ENCODE measurements at places on chromosomes 4 and X.

DNA sequence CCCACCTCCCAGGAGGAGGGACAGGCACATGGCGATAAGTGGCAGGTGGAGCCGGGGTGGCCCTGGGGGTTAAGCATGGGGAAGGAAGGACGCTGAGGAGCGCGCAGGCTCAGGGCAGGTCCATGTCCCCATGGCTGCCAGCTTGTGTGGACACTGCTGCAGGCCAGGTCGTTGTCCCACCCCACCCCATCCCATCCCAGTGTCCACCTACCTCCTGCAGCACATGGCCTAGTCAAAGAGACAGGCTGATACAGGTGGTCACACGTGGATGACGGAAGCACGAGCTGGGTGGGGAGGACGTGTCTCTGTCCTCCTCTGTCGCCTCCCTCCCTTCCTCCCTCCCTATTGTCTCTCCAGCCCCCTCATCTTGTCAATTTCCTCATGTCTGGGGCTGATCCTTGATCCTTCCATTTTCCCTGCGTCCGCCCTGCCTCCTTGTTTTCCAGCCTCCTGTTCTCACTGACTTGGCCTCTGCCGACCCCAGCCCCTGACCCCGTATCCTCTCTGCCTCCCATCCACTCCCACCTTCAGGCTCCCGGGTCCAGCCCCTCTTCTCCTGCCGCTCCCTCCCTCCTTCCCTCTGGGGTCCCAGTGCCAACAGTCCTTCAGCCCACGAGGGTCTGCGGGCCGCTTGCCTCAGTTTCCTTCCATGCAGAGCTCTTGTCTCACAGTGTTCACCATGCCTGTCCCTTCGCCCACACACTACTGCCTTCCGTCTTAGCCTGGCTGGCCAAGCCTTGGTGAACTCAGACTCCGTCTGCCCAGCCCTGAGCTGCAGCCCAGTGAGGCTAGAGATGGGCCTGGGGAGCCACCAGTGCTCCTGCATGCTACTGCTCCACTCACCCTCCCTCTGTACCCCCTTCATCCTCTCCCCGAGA is 15.5 kb upstream of the ADD1 start:
- DNase-seq, result no peak

GRCh38 chr4:138174981-138175794 is 67.0 kb downstream of the SLC7A11 start:
- no peak for DNase-seq

DNA sequence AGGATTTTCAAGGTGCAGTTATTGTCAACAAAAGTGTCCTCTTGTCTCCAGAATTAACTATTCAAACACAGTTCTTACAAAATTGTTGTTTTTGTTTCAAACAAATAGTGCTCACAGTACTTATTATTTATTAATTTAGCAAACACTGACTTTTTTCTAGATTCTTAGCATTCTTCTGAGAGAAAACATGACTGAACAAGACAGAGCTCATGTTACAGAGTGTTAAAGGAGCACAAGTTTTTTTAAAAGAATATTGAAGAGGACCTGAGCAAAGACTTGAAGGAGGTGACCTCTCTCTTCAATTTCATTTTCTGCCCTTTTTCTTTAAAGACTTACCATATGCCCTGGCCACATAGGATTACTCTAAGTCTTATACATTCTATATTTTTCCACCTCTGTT is 2220.3 kb upstream of the AGA start:
- no peak for DNase-seq

- DNase-seq, result no peak
Measured at GRCh38 chr4:173490256-173490655, 39.8 kb downstream of the HAND2 start.

GRCh38 chrX:154352466-154352865 is 22.0 kb downstream of the FLNA start:
- DNase-seq, result no peak

GRCh38 chr4:7539186-7539585 is 104.5 kb upstream of the PSAPL1 start:
- DNase-seq, result no peak

- DNase-seq, result no peak
Measured at GRCh38 chrX:1147611-1148515, 64.6 kb downstream of the CRLF2 start.

Measured in stimulated activated CD4-positive, alpha-beta T cell treated with anti-CD3 and anti-CD28 coated beads, Interleukin-4, amount 100 ng/mL, for 24 hours (primary cell).